Esophagus squamous epithelium (tissue), 5 donors: ENCODE measurements at places on chromosomes 2 and 18.

DNA sequence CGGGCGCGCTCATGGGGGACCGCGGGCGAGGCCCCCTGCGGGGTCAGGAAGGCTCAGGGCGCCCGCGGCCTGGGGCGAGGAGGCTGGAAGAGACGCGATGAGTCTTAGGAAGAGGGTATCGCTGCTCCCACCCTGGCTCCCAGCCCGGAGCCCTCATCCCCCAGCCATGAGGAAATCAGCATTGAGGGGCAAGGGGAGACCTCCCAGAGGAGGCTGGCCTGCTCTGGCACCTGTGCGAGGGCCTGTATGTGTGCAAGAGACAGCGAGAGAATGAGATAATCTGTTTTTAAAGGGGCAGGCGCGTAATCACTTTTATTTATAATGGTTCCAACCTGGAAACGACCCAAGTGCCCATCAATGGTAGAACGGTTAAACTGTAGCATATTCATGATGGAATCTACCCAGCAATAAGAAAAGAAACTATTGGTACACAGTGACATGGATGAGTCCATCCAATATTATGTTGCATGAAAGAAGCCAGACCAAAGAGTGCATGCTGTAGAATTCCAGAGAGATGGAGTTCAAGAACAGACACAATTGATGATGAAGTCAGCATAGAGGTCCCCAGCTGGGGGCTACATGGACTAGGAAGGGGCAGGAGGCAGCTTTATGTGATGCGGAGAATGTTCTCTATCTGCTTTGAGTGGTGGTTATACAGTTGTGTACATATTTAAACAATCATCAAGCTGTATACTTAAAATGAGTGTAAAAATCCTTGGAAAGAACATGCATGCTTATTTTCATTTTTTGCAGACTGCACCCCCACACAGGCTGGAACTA lies 14.4 kb downstream of the FBXO41 start:
- no peaks in the 10 kb centered on the region for H3K36me3 ChIP-seq
- H3K27me3 ChIP-seq = no peaks in the 10 kb centered on the region
- no peak overlapping the region for H3K27ac ChIP-seq
- peak overlapping the region; percentile 52 for H3K4me3 ChIP-seq

DNA sequence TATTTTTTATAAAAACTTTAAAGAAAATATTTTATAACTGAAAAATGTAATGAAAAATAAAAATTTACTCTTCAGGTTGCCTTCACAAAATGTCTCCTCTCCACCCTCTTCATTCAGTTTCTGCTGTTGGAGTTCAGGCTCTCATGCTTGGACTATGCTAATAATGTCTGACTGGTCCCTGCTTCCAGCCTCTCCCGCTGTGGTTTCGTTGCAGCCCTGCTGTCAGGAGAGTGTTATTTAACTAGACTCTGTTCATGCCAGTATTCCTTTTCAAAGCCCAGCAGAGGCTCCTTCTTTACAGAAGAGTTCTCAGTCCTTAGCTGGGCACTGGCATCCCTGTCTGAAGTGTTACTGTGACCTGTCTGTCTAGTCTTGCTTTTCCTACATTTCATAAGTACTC lies 40.4 kb downstream of the CLIP4 start:
- no peak for DNase-seq
- no peak overlapping the region for H3K27ac ChIP-seq
- no peak overlapping the region for H3K4me3 ChIP-seq
- peaks cover 24% of the 10 kb centered on the region for H3K36me3 ChIP-seq
- no peaks in the 10 kb centered on the region for H3K4me1 ChIP-seq

DNA sequence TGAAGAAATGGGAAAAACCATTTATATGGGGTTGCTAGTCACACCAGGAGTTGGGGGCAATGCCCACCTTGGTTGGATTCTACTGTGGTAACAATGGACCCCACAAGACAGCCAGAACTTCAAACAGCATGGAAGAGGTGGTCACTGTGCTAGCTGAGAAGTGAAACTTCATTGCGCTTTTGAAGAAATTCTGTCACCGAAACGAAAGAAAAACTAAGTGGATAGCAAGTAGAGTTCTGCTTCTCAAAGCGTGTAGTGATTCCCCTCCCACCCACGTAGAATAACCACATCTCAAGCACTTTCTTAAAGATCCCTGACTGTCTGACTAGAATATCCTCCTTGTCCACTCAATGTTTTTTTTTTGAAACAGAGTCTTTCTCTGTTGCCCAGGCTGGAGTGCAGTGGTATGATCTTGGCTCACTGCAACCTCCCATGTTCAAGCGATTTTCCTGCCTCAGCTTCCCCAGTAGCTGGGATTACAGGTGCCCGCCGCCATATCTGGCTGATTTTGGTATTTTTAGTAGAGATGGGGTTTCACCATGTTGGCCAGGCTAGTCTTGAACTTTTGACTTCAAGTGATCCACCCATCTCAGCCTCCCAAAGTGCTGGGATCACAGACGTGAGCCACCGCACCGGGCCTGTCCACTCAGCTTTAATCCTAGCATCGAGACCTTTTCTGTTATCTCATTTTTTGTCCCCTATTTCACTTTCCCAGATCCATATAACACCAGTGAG lies 30.1 kb upstream of the CCL20 start:
- no peaks in the 10 kb centered on the region for H3K36me3 ChIP-seq
- peak overlapping the region; percentile 20 for H3K27ac ChIP-seq
- H3K27me3 ChIP-seq = no peaks in the 10 kb centered on the region
- H3K4me1 ChIP-seq = no peaks in the 10 kb centered on the region

DNA sequence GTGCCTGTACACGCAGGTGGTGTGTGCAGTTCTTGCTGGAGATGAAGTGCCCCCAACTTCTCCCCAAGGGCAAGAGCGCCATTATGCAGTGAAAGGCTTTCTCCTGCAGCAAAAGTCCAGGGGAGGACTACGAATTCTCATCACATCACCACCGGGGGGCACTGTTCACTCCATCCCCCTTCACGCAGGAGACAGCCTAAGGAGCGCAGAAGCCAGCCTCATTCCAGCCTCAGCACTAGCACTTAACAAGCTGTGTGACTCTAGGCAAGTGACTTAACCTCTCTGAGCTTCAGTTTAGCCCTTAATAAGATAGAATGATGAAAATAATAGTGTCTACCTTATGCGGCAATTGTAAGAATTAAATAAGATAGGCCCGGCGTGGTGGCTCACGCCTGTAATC lies 32.3 kb downstream of the DNMT3A start:
- H3K4me1 ChIP-seq = peaks cover 90% of the 10 kb centered on the region
- no peaks in the 10 kb centered on the region for H3K36me3 ChIP-seq
- DNase-seq = no peak
- H3K27me3 ChIP-seq = no peaks in the 10 kb centered on the region

DNA sequence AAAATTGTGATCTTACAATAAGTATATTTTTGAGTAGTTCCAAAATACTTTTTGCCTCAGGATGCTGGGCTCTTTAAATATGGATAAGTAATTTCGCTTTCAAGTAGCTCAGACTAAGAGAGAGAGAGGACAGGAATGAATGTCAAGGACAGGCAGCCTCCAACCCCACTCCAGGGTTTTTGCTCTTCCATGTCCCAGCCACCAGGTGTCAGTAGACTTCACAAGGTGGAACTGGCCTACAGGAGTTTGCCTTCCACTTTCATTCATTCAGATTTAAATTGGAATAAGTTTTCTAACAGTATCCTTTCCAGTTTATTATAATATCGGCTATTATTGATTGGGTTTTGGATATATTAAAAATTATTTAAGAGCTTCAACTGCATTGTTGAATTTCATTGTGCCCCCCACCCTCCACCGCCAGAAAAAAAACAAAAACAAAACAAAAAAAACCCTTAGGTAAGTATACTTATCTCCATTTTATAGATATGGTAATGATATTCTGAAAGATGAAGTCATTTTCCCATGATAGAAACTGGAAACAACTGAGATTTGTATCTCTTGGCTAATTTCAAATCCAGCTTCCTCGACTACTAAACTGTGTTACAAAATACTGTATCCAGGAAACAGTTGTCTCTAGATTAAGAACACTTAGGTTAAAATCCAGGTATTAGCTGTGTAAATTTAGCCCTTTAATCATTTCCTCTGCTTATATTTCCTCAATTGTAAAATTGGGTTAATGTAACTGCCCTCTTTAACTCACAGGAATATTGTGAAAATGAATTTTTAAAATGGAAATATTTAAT lies 793.1 kb downstream of the ERBB4 start:
- no peaks in the 10 kb centered on the region for H3K27me3 ChIP-seq
- H3K4me3 ChIP-seq = no peak overlapping the region
- H3K4me1 ChIP-seq = no peaks in the 10 kb centered on the region
- no peak for DNase-seq
- no peak overlapping the region for H3K27ac ChIP-seq

- no peaks in the 10 kb centered on the region for H3K27me3 ChIP-seq
- H3K4me1 ChIP-seq = peaks cover 2% of the 10 kb centered on the region
- H3K27ac ChIP-seq = no peak overlapping the region
- no peak for DNase-seq
- H3K36me3 ChIP-seq = no peaks in the 10 kb centered on the region
- no peak overlapping the region for H3K4me3 ChIP-seq
Observed at GRCh38 chr2:180478883-180479282, 471.8 kb upstream of the CWC22 start.

DNA sequence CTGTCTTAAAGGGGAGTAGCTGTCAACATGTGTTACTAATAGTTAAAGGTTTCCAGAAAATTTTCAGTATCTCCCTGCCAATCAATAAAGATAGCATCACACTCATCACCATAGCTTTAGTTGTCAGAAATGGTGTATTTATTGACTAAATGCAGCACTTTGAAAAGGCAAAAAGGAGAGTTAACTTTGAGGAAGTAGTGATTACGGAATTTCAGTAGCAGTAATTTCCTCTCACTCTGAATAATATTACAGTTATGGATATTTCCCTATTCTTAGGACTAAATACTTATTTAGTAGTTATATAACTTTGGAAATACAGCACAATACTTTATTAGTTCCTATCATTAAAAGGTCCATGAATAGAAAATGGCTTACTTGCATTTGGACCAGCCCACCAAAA lies 250.5 kb downstream of the CAMKMT start:
- H3K4me3 ChIP-seq = no peak overlapping the region
- H3K27ac ChIP-seq = no peak overlapping the region
- no peak for DNase-seq
- H3K36me3 ChIP-seq = no peaks in the 10 kb centered on the region
- no peaks in the 10 kb centered on the region for H3K4me1 ChIP-seq

DNA sequence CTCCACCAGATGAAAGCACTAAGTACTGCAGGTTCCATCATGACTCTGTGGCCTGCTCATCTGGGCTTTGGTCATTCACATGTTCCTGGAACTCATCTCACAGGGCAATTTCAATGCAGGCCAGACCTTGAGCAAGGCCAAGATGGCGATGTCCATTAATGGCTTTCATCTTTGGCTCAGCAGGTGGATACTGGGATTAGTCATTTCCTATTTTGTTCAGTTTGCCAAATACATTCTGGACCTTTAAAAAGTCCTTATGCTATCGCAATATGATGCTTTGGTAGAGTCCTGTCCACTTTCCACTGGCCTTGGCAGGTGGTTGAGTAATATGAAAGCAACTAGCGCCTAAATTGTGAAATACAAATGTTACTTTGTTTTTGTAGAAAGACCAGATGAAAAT lies 170.1 kb upstream of the REV1 start:
- H3K4me1 ChIP-seq = peaks cover 23% of the 10 kb centered on the region
- no peak overlapping the region for H3K4me3 ChIP-seq
- H3K27me3 ChIP-seq = no peaks in the 10 kb centered on the region
- no peak overlapping the region for H3K27ac ChIP-seq

DNA sequence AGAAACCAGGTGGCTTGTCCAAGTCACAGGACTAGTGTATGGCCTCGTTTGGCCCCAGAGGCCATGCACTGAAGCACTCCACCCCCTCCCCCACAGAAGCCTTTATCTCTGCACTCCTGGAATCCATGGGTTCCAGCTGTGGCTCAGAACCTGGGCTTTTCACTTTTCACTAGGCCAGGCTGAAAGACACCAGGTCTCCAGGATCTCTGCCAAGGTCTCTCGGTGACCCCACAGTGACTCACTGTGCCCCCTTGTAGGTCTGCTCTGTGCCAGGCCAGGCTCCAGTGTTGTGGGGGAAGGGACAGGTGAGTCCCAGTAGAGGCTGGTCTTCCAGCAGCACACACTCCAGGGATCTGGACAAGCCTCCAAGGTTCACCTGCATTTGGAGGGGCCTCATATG lies 31.0 kb upstream of the GLI2 start:
- DNase-seq = no peak
- no peaks in the 10 kb centered on the region for H3K27me3 ChIP-seq
- H3K27ac ChIP-seq = no peak overlapping the region
- H3K4me1 ChIP-seq = no peaks in the 10 kb centered on the region
- no peak overlapping the region for H3K4me3 ChIP-seq

- H3K36me3 ChIP-seq = no peaks in the 10 kb centered on the region
- DNase-seq = no peak
- H3K4me1 ChIP-seq = no peaks in the 10 kb centered on the region
- no peak overlapping the region for H3K4me3 ChIP-seq
- H3K27me3 ChIP-seq = no peaks in the 10 kb centered on the region
Observed at GRCh38 chr18:43283299-43283698, 6.0 kb upstream of the SYT4 start.

- no peak overlapping the region for H3K27ac ChIP-seq
- H3K36me3 ChIP-seq = no peaks in the 10 kb centered on the region
- no peak for DNase-seq
- H3K4me1 ChIP-seq = peaks cover 7% of the 10 kb centered on the region
Observed at GRCh38 chr2:84849271-84849952, 31.5 kb downstream of the TRABD2A start.

GRCh38 chr2:216829533-216829932 lies 30.3 kb downstream of the TNP1 start:
- no peak overlapping the region for H3K4me3 ChIP-seq
- H3K27me3 ChIP-seq = no peaks in the 10 kb centered on the region
- DNase-seq = no peak
- peaks cover 7% of the 10 kb centered on the region for H3K4me1 ChIP-seq

DNA sequence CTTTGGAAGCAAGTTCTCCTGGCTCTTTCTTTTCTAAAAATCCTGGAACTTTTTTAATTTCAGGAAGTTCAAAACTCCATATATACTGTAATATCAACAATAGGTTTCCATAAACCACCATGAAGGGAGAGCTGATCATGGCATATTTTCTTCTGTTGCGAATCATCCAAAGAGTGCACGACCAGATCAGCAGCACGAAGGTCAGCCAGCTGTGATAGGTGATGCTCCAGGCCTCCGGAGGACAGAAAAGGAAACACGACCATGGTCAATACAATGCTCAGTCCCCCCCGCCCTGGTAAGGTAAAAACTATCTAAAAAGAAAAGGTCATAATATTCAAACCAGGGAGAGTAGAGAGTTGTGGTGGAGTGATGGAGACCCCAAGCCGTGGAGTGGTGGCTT lies 268.9 kb downstream of the NAPG start:
- H3K4me3 ChIP-seq = no peak overlapping the region
- no peak for DNase-seq
- H3K4me1 ChIP-seq = peaks cover 6% of the 10 kb centered on the region

- no peak overlapping the region for H3K27ac ChIP-seq
- H3K27me3 ChIP-seq = no peaks in the 10 kb centered on the region
- no peak for DNase-seq
- H3K4me1 ChIP-seq = no peaks in the 10 kb centered on the region
- no peak overlapping the region for H3K4me3 ChIP-seq
Observed at GRCh38 chr2:100425573-100426383, 8.3 kb upstream of the CHST10 start.
